Fibroblast of upper back skin (primary cell): ENCODE measurements at places on chromosomes 11 and 22.

- DNase-seq: no peak
Observed at GRCh38 chr11:8839957-8840945, 70.7 kb upstream of the AKIP1 start.

- peak; percentile 61 for DNase-seq
Observed at GRCh38 chr11:28860893-28861292, 752.7 kb downstream of the METTL15 start.

DNA sequence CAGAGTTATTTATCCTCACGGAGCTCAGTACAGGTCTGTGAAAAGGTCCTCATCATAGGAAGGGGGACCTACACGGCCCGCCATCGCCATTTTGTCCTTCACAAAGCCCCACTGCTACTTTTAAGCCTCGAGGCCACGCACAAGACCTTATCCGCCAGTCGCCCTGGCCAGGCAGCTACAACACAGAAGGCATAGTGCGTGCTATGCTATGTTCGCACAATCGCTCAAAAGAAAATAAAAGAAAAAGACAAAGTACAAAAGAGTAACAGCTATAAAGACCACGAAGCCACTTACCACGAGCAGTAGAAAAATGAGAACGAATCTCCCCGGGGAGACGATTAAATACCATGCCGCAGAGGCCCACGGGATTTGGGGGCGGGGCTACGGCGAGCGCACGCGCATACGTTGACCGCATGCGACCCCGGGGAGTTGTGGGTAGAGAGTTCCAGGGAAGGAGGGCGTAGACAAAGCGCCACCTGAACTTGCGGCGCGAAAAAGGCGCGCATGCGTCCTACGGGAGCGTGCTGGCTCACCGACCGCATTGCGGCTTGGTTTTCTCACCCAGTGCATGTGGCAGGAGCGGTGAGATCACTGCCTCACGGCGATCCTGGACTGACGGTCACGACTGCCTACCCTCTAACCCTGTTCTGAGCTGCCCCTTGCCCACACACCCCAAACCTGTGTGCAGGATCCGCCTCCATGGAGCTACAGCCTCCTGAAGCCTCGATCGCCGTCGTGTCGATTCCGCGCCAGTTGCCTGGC lies 16.4 kb upstream of the WDR74 start:
- DNase-seq: peak; percentile 98

GRCh38 chr22:41818011-41818410 lies 14.9 kb upstream of the SREBF2 start:
- no peak for DNase-seq

GRCh38 chr11:70313945-70314344 lies 43.5 kb downstream of the PPFIA1 start:
- no peak for DNase-seq

DNA sequence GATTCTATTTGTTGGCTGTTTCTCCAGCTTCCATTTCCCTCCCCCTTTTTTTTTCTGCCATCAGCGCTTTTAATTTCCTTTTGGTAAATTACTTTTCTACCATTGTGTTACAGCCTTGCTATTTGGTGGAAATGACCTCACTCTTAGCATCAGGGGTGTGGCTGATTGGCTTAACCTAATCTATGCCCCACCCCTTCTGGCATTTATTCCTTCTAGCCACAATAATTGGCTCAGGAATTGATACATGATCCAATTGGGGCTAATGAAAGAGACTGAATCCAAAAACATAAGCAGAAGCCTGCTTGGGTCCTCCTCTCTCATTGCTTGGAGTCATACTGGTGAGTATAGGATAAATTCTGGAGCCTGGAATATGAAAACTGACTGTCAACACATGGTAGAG lies 402.4 kb upstream of the LRRC4C start:
- DNase-seq: peak; percentile 3
